Activated naive CD8-positive, alpha-beta T cell treated with anti-CD3 and anti-CD28 coated beads, Interleukin-2, amount 50 U/mL, for 16 hours (primary cell): ENCODE measurements at places on chromosomes 2 and 18.

DNA sequence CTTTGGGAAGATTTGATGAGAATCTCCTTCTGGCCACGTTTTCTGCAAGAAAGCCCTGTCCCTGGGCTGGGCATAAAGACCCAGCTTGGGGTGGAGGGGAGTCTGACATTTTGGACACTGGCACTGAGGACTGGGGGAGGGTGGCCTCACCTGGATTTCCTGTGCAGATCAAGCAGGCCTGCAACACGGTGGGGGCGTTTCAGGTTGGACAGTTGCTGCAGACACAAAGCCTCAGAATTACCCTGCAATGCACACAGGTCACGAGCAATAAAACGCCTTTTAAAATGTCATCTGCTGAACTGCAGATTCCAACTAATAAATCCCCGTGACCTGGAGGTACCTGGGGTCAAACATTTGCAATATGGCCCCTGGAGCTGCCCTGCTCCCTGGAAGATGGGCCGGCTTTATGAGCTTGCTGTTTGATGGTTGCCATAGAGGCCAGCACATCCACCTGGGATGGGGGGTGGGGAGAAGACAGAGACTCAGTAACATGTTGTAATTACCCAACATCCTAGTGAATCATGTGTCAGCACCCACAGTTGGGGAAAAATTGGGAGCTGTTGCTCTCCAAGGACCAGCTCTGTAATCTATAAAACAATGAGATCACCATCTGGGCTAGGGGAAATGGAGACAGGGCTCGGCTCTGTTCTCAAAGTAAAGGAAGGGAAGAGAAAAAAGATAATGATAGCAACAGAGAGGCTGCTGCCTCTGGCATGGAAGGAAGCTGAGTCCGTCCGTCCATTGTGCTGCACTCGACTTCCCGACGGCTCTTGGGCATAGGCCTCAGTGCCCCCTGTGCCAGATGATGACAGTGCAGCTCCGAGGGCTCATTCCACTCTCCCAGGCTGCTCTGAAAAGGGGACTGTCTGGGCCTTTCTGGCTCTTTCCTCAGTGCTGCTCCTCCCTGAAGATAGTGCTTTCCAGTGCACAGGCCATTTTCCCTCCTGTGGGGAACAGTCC, 340.3 kb downstream of the CYRIA start:
- DNase-seq: no peak

- no peak for DNase-seq
Measured at GRCh38 chr18:74898965-74899364, 301.3 kb downstream of the ZNF407 start.

DNA sequence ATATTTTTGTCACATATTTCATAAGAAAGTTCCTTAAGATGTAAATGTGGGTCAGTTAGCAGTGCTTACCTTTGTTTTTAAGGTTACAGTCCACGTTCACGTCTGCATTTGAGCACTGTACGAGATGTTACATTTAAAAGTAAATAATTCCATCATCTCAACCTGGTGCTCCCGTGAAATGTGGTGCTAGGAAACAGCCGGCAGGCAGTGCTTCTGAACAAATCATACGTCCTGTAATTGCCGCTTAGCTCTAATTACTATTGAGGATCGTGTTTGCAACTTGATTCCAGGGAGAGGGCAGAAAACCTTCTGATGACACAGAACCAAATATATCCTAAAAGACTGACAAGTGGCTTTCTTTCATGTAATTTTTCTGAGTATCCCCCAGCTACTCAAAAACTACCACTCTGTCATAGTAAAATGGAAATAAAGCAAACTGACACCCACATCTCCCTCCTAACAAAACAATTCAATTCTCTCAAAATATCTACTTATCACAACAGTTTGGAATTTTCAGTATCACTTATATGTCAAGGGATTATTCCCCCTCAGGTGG, 297.8 kb upstream of the SESTD1 start:
- DNase-seq: no peak

DNA sequence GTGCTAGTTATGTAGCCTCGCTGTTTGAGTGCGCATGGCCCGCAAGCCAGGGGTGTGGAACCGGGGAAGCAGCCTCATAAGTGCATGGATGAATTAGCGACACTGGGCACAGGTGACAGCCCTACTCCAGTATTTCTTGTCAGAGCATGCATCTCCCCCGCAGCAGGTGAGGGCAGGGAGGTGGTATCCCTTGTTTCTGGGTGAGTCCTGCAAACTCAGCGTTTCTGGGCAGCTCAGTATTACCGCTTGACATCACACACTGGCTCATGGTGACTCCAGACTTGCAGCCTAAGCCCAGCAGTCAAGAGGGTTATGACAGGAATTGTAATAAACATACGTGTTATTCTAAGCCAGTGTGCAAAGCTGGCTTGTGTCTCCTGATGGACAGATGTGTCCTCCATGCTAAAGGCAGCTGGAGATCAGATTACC, 2.5 kb downstream of the CABLES1 start:
- DNase-seq: no peak

DNA sequence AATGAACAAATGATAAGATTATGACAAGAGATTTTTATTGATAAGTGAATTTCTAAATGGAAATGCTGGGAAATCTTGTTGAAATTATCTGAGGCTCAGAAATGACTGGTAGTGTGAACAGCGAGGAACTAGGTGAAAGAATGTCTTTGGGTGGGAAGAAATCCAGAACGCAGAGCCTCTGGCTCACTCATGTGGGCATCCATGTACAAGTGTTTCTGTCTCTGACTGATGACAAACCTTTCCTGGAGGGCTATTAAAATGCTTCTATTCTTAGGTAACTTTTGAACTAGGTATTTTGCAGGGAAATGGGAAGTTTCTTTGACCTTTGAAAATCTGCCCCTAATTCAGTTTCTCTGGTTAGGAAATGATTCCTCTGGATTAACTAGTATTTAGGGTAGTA, 598.6 kb downstream of the SLC4A3 start:
- DNase-seq: no peak

DNA sequence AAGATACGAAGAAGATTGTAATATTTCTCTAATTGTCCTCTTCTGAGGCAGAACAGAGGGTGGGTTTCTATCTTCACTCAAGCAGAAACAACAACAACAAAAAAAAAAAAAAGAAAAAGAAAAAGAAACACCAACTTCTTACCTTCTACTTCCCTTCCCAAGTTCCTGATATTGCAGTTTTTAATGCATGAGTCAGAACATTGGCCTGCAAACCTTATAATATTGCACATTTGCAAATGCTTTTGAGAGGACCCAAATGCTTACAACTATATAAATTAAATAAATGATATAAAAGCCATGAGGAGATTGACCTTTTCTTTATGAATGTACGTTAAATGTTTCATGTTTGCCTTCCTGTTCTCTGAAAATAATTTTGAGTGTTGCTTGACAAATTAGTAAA, 37.3 kb downstream of the PAX3 start:
- no peak for DNase-seq

DNA sequence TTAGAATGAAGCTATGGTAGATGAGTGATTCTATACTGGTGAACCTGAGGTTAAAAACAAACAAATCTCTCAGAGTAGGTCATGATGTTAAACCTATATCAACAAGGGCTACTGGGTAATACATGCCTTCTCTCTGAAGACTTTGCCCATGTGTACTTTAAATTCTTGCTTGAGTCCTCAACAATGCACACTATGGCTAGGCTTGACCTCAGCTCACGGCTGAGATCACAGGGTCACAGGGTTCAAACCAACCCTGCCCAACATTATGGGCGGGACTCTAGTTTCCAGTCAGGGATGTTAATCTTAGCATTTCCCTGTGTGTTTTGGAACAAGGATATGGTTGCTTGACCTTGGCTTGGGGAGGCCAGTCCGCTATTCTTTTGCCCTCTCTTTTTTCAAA, 7.7 kb downstream of the CD28 start:
- DNase-seq: no peak

- peak; percentile 12 for DNase-seq
Measured at GRCh38 chr2:11123856-11124759, 31.2 kb upstream of the SLC66A3 start.

GRCh38 chr18:74286106-74286855, 5.5 kb downstream of the CYB5A start:
- DNase-seq: no peak

DNA sequence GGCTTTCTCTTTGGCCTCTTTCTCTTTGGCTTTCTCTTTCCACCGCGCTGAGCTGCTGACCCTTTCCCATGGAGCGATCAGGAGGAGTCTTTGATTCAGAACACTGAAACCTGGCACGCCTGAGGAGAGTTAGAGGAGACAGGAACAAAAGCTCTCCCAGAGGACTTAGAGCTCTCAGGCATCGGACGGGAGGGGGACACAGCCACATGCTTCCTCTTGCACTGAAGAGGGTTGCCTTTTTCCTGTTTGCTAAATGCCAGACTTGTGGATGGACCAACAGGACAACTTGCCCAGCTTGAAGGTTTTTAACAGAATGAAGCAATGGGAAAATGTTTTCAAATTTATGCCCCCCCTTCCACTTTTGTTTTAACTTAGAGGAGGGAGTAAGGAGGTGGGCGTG, 3.6 kb upstream of the PTPN18 start:
- no peak for DNase-seq

- DNase-seq: no peak
Measured at GRCh38 chr2:114038710-114039109, 148.8 kb downstream of the ACTR3 start.

- DNase-seq: no peak
Measured at GRCh38 chr2:66696374-66696773, 261.4 kb downstream of the MEIS1 start.

DNA sequence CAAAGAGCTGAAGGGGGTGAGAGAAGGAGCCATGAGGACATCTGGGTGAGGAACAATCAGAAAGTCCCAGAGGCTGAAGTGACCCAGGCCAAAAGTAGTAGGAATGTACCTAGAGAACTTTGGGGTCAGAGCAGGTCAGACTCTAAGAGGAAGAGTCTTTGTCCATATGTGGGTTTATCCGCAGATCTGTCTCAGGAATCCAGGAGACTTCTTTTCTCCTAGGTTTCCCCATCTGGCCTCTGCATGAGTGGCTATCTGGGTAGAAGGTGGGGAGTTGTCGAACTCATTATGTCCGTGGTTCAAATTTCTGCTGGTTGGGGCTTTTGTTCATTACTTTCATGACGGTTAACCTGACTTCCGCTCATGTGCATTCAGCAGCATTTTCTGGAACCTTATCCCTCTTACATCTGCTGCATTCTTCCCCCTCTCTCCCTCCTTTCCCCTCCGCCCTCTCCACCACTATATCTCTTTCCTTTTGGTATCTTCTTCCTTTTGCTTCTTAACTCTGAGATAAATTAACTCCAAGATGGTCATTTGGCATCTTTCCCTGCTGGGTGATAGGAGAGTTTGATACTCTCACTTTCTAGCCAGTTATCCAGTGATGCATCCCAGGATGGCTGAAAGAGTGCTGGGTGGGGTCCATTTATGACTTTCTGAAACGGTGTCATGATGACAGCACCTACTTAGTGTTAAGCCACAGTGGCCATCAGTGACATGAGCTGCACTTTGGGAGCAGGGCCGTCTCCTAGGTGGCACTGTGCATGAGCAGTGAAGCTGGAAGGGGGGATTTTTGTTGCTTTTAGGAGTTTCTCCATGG, 2.1 kb downstream of the LIPG start:
- no peak for DNase-seq

DNA sequence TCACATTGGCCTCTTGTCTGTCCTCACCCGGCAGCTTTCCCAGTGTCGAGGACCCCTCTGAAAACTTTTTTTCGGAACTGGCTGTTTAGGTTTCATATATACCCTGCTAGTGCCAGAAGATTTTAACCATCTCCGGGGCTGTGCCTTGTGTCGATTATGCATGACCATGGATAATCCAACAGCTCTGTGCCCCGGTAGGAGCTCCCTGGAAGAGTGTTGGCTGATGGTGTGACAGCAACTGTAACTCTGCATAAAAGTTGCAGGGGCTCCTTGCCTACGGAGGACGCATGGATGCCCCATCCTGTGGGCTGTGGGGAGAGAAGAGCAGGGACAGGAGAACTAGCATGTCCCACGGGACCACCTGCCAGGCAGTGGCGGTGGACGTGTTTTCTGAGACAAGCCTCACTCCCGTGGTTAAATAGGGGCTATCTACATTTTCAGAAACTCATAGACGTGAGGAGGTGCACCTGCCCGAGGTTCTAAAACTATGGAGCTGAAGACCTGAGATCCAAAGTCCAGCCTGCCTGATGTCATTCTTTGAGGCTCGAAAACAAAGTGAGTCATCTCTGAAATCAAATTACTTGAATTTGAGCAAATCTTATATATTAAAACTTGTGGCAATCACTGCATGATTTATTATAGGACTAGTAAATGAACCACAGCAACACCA, 437.2 kb upstream of the HS6ST1 start:
- DNase-seq: no peak

DNA sequence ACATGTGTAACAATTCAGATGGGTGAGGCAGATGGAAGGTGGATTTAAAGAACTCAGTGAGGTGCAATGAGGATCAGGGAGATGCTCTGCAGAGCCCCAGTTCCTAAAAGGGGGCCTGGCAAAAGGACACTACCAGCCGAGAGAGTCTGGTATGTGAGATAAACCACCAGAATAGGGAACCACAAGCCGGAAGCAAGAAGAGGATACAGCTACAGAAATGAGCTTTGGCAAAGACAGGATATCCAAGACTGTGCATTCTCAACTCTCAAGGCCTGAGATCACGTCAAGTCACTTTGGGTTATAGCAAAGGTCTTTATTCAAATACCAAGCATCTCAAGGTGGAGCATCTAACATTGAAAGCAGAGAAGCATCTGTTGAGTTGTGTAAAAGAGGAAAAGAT, 293.5 kb downstream of the ARHGAP15 start:
- no peak for DNase-seq

DNA sequence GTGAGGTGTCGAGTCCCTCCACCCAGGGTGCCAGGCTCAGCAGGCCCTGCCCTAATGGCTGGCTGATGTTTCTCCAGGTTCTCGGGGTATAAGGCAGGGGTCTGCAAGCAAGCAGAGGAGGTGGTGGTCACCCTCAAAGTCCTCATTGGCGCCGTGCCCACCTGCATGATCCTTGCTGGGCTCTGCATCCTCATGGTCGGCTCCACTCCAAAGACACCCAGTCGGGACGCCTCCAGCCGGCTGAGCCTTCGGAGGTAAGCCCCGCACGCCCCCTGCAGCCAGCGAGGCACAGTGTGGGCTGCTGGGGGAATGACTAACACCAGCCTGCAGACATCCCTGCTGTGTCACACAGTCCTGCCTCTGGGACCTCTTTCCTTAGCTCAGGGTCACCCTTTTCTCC, 14.1 kb downstream of the MFSD2B start:
- DNase-seq: no peak

DNA sequence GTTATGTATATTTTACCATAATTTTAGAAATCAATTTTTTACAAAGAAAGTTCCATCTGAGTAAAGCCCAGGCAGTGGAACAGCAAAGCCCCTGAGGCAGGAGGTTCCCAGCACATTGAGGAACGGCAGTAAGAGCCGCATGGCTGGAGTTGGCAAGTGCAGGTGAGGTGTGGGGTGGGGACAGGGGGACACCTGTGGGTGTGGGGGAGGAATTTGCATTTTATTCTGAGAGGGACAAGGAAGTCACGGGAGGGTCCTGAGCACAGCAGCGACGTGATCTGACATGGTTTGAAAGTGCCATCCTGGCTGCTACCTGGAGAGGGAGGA, 16.1 kb upstream of the ADI1 start:
- no peak for DNase-seq

GRCh38 chr2:177460973-177461585, 68.5 kb downstream of the AGPS start:
- no peak for DNase-seq
